ENCODE measurements at places on chromosomes 4 and X. TPM values are rescaled to one million over a fixed set of nuclear protein-coding genes. Genes with fewer than 3 reads are reported as not detected.

Gene STK26
- total RNA-seq, result 17.9 TPM

Gene SMPX
- not detected for total RNA-seq

Gene PPEF2
- total RNA-seq, result not detected

Gene DCX
- total RNA-seq, result not detected

Gene RAB41
- not detected for total RNA-seq

Gene PCDH11X
- total RNA-seq, result not detected

Gene RNF128
- not detected for total RNA-seq

DNA sequence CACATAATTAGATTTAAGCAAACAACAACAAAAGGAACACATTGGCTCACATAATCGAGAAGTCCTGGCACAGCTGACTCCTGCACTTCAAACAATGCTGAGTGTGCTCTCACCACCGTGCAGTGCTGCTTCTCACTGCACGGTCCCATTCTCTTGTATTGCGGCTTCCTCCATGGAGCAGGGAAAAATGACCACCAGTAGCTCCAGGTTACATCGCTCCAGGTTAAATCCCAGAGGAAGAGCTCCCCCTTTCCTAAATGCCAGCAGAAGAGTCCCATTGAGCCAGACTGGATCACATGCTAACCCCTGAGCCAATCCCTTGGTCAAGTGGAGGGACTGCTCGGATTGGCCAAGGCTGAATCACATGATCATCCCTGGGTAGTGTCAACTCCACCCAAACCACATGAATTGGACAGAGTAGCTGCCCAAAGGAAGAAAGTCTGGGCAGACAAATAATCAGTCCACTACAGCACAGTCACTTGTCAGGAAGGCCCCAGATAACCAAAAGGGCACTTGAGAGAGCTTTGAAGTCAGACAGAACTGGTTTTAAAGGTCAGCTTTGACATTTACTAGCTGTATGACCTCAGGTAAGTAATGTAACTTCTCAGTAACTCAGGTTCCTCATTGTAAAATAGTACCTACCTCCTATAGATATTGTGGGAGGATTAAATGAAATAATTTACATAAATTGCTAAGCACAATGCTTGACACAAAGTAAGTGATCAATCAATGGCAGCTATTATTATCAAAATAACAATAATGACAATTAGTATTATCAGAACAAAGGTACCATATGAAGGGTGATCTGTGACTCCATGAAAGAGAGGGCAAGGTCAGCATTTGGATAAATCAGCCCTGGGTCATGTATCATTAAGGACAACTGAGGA is 14.3 kb downstream of the TEC start:
- DNase-seq, result no peak
- H3K4me3 ChIP-seq, result no peak overlapping the region
- peaks cover 7% of the 10 kb centered on the region for H3K36me3 ChIP-seq
- peaks cover 38% of the 10 kb centered on the region for H3K27me3 ChIP-seq
- H3K4me1 ChIP-seq, result peaks cover 5% of the 10 kb centered on the region
- no peak overlapping the region for H3K27ac ChIP-seq

DNA sequence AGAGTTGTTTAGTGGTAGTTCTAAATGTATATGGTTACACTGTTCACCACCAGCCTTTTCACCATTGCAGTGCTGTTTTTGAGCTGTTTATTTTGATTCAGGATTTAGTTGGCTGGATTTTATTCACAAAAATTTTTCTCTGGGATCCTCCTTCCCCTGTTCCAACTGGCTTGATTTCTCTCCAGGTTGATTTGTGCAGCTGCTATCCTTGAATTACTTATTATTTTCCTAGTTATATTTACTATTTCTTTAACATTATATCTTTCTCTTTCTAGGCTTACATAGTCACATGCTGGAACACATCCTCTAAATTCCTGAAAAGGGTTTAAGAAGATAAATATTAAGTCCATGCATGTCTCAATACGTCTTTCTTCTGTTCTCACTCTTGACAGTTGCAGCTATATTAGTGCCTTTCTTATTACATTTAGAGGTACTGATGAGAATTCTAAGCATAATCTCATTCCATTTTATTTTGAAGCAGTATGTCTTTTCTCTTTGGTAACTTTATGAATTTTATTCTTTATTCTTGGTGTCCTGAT is 82.2 kb downstream of the SUPT20HL2 start:
- no peaks in the 10 kb centered on the region for H3K27me3 ChIP-seq
- H3K27ac ChIP-seq, result peak overlapping the region; percentile 28
- H3K4me1 ChIP-seq, result peaks cover 19% of the 10 kb centered on the region
- H3K36me3 ChIP-seq, result no peaks in the 10 kb centered on the region
- no peak overlapping the region for H3K4me3 ChIP-seq
- DNase-seq, result no peak

DNA sequence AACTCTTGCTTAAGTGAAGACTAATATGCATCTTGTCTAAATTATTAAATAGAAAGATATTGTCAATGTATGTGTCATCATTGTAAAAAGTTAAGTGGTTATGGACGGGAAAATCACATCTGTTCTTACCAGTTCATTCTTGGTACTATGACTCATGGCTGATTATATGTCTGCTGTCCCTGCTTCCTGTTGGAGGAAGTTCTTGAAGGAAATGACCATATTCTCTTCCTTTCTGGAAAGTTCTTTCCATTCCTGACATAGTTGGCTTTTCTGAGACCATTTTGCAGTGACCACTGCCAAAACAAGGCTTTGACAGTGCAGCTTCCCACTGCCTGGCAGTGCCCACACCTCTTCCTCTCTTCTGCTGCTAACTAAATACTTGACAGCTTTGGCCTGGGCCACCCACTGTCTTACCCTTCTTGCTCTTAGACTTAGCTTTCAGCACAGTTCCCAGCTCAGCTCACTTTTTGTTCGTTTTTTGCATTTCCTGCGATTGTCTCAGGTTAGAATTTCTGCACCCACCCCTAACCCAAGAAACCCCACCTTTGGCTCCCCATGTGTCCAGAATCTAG is 13.2 kb upstream of the CLDN24 start:
- no peak for DNase-seq
- H3K27ac ChIP-seq, result peak overlapping the region; percentile 80
- H3K27me3 ChIP-seq, result no peaks in the 10 kb centered on the region
- peaks cover 27% of the 10 kb centered on the region for H3K4me1 ChIP-seq
- H3K36me3 ChIP-seq, result peaks cover 3% of the 10 kb centered on the region

DNA sequence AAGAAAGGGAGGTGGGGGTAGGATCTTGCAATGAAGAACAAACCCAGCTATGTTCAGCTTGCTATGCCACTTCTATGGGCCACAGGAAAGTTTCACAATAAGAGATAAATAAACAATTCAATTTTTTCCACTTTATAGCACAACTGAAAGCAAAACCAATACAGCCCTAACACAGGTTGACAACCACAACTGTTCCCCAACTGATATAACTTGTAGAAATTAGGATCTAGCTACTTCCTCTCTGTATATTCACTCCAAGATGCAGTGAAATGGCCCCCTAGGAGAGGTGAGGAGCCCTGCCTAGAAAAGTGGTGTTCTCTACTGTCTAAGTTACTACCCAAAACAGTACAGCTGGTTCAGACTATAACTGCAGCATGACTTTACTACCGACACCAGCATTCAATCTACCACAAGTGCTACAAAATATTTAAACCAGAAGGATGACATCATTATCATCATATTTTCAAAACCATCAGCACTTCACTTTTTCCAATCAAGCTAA is 77.0 kb downstream of the FBXW7 start:
- peaks cover 24% of the 10 kb centered on the region for H3K4me1 ChIP-seq
- H3K36me3 ChIP-seq, result no peaks in the 10 kb centered on the region

DNA sequence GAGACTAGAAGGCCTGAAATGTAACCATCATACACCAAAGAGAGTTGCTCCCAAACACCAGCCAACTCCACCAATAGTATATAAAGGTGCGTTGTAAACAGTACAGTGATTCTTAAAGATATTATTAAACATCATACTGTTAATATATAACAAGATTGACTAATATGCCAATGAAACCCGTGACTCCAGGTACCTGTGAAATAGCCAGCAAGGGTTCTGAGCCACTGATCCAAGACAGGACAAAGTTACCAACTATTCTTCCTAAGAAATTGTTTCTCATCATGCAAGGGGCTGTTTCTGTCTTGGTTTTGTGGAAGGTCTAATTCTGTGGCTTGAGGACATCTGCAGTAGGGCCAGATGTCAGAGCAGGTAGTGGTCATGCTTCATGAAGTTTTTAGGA is 47.2 kb downstream of the FHL1 start:
- H3K27ac ChIP-seq, result peak overlapping the region; percentile 38
- H3K36me3 ChIP-seq, result peaks cover 15% of the 10 kb centered on the region
- H3K4me1 ChIP-seq, result peaks cover 91% of the 10 kb centered on the region
- DNase-seq, result no peak
- no peaks in the 10 kb centered on the region for H3K27me3 ChIP-seq
- H3K4me3 ChIP-seq, result no peak overlapping the region

- H3K27ac ChIP-seq, result no peak overlapping the region
- peaks cover 1% of the 10 kb centered on the region for H3K36me3 ChIP-seq
- DNase-seq, result no peak
- no peaks in the 10 kb centered on the region for H3K27me3 ChIP-seq
Measured at GRCh38 chrX:52220936-52221335, 36.2 kb downstream of the MAGED4 start.

DNA sequence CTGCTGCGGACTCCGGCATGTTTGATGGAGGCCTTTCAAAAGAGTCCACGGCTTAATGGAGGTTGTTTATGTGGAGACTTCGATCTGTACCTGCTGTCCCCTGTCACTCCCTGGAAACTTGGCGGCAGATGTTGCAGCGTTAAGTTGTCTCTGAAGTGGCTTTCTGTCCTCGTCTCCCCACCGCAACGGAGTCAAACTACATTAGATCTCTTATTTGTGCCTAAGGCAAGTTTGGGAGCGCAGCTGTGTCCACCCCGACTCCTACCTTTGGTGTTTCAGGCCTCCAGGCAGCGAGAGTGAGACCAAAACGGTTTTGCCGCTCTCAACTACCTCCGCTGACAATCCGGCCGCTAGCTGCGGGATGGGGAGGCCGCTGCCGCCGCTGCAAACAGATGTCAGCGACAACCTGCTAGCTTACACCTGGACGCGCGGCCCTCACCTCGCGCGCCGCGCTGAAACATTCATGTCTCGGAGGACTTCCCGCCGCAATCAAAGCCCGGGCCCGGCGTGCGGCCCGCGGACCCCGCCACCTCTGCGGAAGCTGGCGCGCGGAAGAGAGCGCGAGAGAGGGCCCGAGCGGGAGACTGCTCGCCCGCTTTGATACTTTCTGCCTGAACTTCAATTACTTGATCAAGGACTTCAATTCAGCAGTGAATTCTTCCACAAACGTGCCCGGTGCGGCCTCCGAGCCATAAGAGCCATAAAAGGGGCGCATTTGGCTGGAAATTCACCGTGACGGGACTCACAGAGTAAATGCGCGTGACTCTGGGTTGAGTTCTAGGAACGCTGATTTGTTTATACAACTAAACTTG is 108.4 kb downstream of the ANTXR2 start:
- H3K4me1 ChIP-seq, result no peaks in the 10 kb centered on the region
- peaks cover 6% of the 10 kb centered on the region for H3K36me3 ChIP-seq
- H3K27ac ChIP-seq, result no peak overlapping the region
- DNase-seq, result peak; percentile 63
- H3K4me3 ChIP-seq, result peak overlapping the region; percentile 64

DNA sequence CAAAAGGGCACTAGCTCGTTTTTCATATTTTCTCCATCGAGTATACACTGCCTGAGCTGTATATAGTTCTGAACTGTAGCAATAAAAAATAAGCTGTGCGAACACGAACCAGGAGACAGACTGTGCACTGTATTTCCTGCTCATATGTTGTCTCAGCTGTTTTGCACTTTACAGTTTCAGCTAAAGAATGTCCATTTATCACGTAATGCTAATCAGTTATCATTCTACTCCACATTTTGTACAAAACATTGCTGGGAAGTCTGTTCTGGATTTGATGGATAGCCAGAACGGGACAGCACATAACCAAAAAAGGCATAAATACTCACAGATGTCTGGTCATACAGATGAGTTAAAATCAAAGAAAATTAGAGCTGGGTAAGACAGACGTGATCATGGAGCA is 315.5 kb upstream of the ADGRL3 start:
- peak overlapping the region; percentile 75 for H3K27ac ChIP-seq
- DNase-seq, result no peak
- no peaks in the 10 kb centered on the region for H3K27me3 ChIP-seq
- peaks cover 27% of the 10 kb centered on the region for H3K4me1 ChIP-seq
- peak overlapping the region; percentile 46 for H3K4me3 ChIP-seq
- no peaks in the 10 kb centered on the region for H3K36me3 ChIP-seq

- H3K27me3 ChIP-seq, result peaks cover 17% of the 10 kb centered on the region
- no peak for DNase-seq
- no peaks in the 10 kb centered on the region for H3K4me1 ChIP-seq
- H3K36me3 ChIP-seq, result no peaks in the 10 kb centered on the region
- H3K4me3 ChIP-seq, result no peak overlapping the region
Measured at GRCh38 chr4:157889788-157890187, 283.0 kb downstream of the GASK1B start.

DNA sequence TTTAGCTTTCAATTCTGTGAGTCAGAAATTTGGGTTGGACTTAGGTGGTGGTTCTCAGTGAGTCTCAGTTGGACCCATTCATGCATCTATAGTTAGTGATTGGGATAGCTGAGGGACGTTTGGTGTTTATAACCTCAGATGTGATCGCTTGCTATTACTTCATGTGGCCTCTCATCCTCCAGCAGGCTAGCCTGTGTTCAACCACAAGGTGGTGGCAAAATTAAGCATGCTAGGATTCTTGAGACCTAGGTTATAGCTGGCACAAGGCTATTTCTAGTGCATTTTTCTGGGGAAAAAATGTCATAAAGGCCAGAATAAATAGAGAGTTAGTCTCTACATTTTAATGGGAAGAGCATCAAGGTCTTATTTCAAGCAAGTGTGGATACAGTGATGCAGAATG is 10.9 kb upstream of the GRPR start:
- H3K36me3 ChIP-seq, result no peaks in the 10 kb centered on the region
- H3K27ac ChIP-seq, result no peak overlapping the region

- H3K27me3 ChIP-seq, result no peaks in the 10 kb centered on the region
- no peaks in the 10 kb centered on the region for H3K36me3 ChIP-seq
- peak; percentile 90 for DNase-seq
- H3K4me3 ChIP-seq, result peak overlapping the region; percentile 98
- peak overlapping the region; percentile 97 for H3K27ac ChIP-seq
Measured at GRCh38 chr4:145936997-145937901, 1.4 kb downstream of the ZNF827 start.

DNA sequence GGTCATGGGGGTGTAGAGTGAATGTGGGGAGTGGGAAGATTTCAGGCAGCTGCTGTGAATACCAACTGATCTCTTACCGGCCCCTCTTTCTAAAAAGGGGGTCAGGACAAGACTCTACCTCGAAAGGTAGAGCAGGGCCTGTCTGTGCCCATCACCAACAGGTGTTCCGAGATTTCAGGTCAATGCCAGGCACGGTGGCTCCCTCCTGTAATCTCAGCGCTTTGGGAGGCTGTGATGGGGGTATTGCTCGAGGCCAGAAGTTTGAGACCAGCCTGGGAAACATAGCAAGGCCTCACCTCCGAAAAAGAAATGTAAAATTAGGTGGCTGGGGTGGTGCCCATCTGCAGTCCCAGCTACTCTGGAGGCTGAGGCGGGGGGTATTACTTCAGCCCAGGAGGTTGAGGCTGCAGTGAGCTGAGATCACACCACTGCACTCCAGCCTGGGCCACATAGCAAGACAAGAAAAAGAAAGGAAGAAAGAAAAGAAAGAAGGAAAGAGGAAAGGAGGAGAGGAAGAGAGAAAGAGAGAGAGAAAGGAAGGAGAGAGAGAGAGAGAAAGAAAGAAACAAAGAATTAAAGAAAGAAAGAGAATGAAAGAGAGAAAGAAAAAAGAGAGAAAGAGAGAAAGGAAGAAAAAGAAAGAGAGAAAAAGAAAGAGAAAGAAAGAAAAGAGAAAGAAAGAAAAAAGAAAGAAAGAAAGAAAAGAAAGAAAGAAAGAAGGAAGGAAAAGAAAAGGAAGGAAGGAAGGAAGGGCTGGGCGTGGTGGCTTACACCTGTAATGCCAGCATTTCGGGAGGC is 50.1 kb downstream of the CRLF2 start:
- H3K4me1 ChIP-seq, result peaks cover 4% of the 10 kb centered on the region
- no peaks in the 10 kb centered on the region for H3K36me3 ChIP-seq
- DNase-seq, result no peak
- peaks cover 13% of the 10 kb centered on the region for H3K27me3 ChIP-seq

All from chondrocyte (in vitro differentiated cells).